ENCODE measurements at places on chromosomes 16 and 17.

- DNase-seq, result no peak
Observed at GRCh38 chr16:85812031-85812807, 12.7 kb downstream of the COX4I1 start.

GRCh38 chr16:3548445-3548844, 28.8 kb downstream of the NLRC3 start:
- no peak for DNase-seq

GRCh38 chr16:65833171-65833871, 533.2 kb upstream of the CDH5 start:
- DNase-seq, result no peak

DNA sequence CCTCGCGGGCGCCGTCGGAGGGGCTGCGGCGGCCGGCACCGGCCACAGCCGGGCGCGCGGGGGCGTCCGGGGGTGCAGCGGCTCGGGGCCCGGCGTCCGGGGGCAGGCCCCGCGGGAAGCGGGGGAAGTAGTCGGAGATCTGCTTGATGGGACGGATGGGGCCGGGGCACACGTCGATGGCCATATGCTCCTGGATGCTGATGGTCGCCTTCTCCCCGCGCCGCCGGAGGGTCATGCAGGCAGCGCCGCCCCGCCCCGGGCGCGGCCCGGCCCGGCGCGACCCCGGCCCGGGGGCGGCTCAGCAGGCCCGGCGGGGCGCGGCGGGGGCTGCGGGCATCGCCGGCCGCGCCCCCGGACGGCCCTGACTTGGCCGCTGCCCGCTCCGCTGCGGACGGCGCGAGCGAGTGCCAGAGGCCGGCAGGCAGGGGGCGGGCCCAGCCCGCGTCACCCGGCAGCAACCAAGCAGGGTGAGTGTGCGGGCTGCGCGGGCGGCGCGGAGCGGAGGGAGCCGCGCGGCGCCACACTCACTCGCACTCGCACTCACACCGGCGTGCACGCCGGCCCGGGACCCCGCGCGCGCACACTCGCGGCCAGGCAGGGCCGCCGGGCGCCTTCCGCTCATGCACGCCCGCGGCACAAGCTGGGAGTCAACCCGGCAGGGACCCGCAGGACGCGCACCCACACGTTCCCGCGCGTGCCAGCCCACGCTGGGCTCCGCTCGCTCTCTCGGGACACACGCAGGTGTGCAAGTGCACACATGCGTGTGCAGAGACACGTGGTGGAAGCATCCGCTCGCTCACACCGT, at the start of gene DOC2B:
Gene DOC2B (minus strand): TSS at position 406 of the 805 bp plus-strand sequence. CDS start 171 bp downstream, at position 235.
- DNase-seq, result no peak

GRCh38 chr17:80414803-80415625, at the start of gene ENDOV:
Gene ENDOV, plus strand, starts transcription at chr17:80415167. Its CDS starts 28 bp downstream, at chr17:80415195.
- DNase-seq, result peak; percentile 87

- DNase-seq, result no peak
Observed at GRCh38 chr16:77430787-77431585, 3.8 kb downstream of the ADAMTS18 start.

DNA sequence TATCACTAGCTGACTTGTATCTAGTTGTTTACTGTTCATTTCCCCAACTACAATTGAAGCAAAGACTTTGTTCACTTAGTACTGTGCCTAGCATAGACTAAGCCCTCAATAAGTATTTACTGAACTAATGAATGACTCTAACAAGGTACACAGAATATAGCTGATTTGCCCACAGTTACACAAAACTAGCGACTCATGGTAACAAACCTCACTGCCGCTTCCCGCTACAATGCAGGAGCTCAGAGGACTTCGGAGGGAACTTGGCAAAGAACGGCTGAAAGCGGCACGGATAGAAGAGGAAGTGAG, 524 bp downstream of the EFTUD2 start:
- DNase-seq, result no peak

GRCh38 chr17:80225230-80225629, 5.0 kb downstream of the SLC26A11 start:
- no peak for DNase-seq

- DNase-seq, result no peak
Observed at GRCh38 chr17:64742326-64742725, 80.2 kb upstream of the SMURF2 start.

- DNase-seq, result no peak
Observed at GRCh38 chr16:57277586-57277985, 6.9 kb downstream of the PLLP start.

GRCh38 chr16:60459463-60459862, 1576.8 kb downstream of the CDH8 start:
- no peak for DNase-seq

GRCh38 chr17:77692571-77693161, 265.8 kb upstream of the TNRC6C start:
- no peak for DNase-seq

GRCh38 chr16:81607805-81608522, 163.4 kb downstream of the CMIP start:
- DNase-seq, result no peak

DNA sequence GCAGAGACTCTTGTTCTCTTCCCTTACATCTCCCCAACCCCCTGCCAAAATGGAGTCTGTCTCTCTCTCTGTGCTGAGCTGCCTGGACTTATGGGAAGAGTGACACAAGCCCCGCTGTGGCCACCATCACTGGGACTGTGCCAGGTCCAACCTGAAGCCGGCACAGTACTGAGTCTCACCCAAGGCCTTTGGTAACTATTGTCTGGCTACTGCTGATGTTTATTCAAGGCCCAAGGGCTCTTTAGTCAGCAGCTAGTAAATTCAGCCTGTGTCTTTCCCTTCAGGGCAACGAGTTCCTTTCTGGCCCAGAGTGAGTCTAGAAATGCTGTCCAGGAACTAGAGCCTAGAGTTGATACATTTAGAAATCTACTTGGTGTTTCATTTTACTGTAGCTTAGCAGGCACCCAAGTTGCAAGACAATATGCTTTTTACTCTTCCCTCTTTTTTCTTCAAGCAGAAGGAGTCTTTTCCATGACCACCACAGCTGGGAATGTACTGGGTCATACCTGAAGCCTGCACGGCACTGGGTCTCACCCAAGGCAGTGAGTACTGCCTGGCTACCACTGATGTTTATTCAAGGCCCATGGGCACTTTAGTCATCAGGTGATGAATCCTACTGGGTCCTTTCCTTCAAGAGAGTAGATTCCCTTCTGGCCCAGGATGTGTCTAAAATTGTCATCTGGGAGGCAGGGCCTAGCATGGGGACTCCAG, 17.7 kb downstream of the EFCAB5 start:
- no peak for DNase-seq

- no peak for DNase-seq
Observed at GRCh38 chr16:71384073-71384724, 25.7 kb downstream of the CALB2 start.

DNA sequence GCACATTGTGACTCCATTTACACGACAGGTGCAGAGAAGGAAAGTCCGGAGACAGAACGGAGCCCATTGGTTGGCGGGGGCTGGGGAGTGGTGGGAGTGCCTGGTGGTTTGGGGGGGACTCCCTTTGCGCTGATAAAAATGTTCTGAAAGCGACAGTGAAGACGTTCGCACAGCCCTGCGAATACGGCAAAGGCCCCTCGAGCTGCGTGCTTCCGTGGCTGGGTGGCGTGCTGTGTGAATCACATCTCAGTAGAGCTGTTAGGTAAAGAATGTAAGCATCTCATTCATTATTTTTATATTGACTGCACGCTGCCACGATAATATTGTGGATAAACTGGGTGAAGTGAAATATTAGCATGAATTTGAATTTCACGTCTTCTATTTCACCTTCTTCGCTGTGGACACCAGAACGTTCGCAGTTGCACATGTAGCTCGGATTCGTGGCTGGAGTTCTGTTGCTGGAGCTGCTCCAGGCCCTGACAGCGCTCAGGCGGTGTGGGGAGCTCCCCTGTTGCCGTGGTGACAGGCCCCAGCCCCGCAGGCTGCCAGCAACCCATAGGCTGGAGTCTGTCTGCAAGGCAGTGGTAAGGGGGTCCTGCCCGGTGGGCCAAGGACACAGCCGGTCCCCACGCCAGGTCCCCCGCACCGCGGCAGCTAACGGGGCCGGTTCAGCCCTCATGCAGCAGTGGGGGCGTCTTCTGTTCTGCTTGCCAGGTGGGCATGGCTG, 44.6 kb downstream of the SOX8 start:
- no peak for DNase-seq

DNA sequence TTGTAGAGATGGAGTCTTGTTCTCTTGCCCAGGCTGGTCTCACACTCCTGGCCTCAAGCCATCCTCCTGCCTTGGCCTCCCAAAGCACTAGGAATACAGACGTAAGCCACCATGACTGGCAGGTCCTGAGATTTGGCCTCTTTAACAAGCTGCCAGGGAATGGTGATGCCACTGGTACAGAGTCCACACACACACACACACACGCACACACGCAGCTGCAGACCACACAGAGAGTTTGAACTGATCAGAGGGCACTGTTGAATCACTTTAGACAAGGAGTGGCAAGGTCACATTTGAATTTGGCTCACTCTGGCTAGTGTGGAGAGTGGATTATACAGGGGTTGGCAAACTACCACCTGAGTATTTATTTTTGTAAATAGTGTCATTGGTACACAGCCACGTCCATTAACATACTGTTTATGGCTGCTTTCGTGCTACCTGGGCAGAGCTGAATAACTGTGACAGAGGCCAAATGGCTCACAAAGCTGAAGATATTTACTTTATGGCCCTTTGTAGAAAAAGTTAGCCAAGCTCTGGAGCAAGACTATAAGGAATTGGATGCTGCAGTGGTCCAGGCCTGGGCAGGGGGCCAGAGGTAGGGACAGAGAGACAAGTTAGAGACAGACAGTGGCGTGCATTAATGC, 9.9 kb downstream of the ITPRIPL2 start:
- no peak for DNase-seq

GRCh38 chr16:57314161-57314785, 29.8 kb upstream of the PLLP start:
- DNase-seq, result no peak

- DNase-seq, result no peak
Observed at GRCh38 chr17:42184713-42185620, at the start of gene HCRT. Gene HCRT, minus strand, starts transcription at chr17:42185452. Its CDS starts 87 bp downstream, at chr17:42185365.

DNA sequence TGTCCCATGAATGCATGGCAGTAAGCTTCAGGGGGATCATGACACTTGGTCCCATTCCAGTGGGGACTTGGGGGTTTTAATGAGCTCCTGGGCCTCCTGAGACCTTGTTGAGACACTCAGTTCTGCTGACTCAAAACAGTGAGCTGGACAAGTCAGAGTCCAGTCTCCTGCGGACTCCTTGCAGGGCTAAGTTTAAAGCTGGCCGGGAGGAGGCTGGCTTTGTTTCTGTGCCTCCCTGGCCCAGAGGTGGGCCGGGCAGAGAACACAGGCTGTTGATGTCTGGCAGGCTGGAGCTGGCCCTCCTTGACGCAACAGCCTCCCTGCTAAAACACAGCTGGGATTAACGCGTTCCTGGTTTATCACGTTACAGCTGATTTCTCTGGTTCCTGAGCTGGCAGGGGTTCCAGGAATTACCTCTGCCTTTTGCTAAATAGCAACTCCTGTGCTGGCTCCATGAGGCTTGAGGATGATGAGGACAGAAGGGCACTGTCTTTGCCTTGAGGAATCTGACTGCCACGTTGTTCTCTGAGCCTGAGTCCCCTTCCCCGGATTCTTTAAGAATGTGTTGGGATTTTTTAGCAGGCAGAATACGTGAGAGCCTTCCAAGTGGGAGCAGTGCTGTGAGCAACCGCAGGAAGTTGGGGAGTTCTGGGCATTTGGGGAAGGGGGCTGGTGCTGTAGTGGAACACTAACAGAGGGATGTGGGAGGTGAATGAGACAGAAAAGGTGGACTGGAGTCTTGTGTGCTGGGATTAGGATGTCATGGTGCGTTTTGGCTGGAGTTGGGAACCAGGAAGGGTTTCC, 2.0 kb downstream of the GPT2 start:
- no peak for DNase-seq

GRCh38 chr16:22674832-22675191, 139.2 kb upstream of the HS3ST2 start:
- DNase-seq, result no peak

- DNase-seq, result no peak
Observed at GRCh38 chr16:19458722-19459379, 41.2 kb downstream of the TMC5 start.

DNA sequence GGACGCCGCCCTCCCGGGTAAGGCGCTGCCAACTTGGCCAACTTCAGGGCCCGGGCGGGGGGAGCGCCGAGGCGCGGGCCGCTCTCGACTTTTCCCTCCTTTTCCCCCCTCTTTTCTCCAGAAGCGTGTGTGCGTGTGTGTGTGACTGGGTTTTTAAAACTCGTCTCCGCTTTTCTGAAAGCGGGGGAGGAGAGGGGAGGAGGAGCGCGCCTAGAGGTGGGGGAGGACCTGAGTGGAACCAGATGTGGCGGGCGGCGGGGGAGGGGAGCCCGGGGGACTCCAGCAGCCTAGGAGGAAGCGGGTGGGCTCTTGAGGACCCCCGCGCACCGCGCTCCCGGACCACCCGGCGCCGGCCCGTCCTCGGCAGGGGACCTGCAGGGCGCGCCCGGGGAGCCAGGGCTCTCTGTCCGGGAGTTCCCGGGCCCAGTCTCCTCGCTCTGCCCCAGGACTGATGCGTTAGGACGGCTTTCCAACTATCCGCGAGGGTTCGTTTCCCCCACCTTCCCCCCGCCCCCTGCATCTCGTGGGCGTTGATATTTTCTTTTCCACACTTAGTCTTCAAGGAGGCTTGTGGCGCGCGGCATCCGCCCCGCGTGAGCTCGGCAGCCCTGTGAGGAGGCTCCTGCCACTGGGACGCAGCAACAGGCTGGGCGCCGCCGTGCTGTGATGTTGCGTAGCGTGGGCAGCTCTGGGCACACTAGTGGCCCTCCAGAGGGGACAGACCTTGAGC, 599 bp downstream of the MRC2 start:
- no peak for DNase-seq

DNA sequence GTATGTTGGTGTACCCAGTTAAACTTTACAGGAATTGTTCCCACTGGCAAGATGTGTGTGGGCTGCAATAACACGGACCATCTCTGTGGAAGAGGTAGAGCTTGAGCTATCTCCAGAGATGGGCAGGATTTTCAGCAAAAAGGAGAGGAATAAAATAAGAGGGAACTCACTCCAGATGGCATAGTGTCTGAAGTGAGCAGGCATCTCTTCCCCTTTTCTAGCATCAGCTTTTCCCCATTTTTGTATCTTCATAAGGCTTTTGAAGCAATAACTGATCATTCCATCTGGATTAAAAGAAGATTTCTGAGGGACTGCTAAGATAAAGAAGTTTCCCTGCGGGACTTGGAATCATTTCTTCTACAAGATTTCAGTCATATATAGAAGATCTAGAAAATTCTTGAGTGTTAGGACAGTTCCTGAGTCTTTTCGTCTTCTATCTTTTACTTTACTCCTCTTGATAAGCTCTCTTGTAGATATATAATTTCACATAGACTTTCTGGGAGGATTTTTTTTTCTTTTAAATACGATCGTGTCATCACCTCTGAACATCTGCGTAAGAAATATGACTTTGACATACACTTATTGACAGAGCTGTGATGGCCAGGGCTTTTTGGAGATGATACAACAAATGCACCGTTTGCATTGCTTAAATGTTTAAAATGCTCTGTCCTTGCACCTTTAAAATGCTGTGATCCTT, 2.1 kb downstream of the CPD start:
- DNase-seq, result no peak

DNA sequence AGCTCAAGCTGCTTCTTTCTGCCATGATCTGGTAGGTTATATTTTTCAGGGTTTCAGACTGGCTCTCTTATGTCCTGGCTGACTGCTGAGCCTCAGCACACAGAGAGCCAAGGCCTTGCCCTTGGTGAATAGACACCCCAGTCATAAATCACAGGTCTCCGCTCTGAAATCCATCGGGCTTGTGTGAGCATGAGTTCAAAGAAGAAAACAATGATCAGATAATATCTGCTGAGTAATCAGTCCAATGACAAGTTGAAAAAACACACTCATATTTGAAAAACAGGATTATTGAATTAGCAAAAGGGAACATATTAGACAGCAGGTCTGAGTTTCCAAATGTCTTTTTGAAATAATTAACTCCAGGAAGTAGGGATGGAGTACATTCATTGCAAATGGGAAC, 51.1 kb upstream of the NDRG4 start:
- DNase-seq, result no peak

Data from NCI-H1694 (cell line).